A549 treated with Mapracorat at 1 μM for 4 hours (cell line): ENCODE measurements at places on chromosomes 13 and 19. TPM values are rescaled to one million over a fixed set of nuclear protein-coding genes. Genes with fewer than 3 reads are reported as not detected.

The LIG1 gene
- 58.9 to 76.8 TPM (median 62.7 TPM) in 5 replicates for total RNA-seq

The LGALS4 gene
- total RNA-seq: 0.41 to 0.74 TPM (median 0.63 TPM) in 5 replicates

The C19orf85 gene
- total RNA-seq: not detected in 5 replicates

The ADAMTSL5 gene
- total RNA-seq: 2.3 to 3.5 TPM (median 3.4 TPM) in 5 replicates

The EDNRB gene
- total RNA-seq: not detected in 5 replicates

The ZNF534 gene
- total RNA-seq: not detected in 5 replicates

The SIRT2 gene
- total RNA-seq: 32.8 to 40.0 TPM (median 37.6 TPM) in 5 replicates
